HCT116 (cell line): ENCODE measurements at places on chromosomes 6 and 20. TPM values are rescaled to one million over a fixed set of nuclear protein-coding genes. Genes with fewer than 3 reads are reported as not detected.

GRCh38 chr6:87700397-87701343 is 1.4 kb downstream of the AKIRIN2 start:
- peak overlapping the region; percentile 95 for H3K27ac ChIP-seq
- peaks cover 5% of the 10 kb centered on the region; the same call in 1 of the 2 replicates for H3K36me3 ChIP-seq
- H3K4me3 ChIP-seq: peak overlapping the region; percentile 78
- H3K27me3 ChIP-seq: no peaks in the 10 kb centered on the region

- no peak overlapping the region for H3K4me3 ChIP-seq
- no peak overlapping the region for H3K27ac ChIP-seq
- H3K36me3 ChIP-seq: peaks cover 19% of the 10 kb centered on the region; the same call in 1 of the 2 replicates
- no peaks in the 10 kb centered on the region for H3K27me3 ChIP-seq
Measured at GRCh38 chr20:46371656-46372055, 34.8 kb downstream of the ELMO2 start.

The ULBP1 gene
- total RNA-seq: 12.4 TPM

- no peaks in the 10 kb centered on the region for H3K36me3 ChIP-seq
- H3K4me3 ChIP-seq: no peak overlapping the region
- H3K27me3 ChIP-seq: no peaks in the 10 kb centered on the region
- no peak for DNase-seq
- H3K27ac ChIP-seq: no peak overlapping the region
- no peaks in the 10 kb centered on the region for H3K4me1 ChIP-seq
Measured at GRCh38 chr20:6663751-6664388, 103.6 kb upstream of the BMP2 start.

The BTN1A1 gene
- total RNA-seq: 0.32 TPM

- H3K4me1 ChIP-seq: peaks cover 3% of the 10 kb centered on the region; the same call in 1 of the 2 replicates
- H3K36me3 ChIP-seq: 0 out of 2 replicates have a peak, but pooled peaks cover 3% of the 10 kb centered on the region
- no peaks in the 10 kb centered on the region for H3K27me3 ChIP-seq
- H3K27ac ChIP-seq: 0 out of 2 replicates have a peak overlapping the region, but pooled peaks have one; percentile 14
- H3K4me3 ChIP-seq: no peak overlapping the region
Measured at GRCh38 chr20:329851-330232, 4.5 kb downstream of the SOX12 start.

The PPP1R3G gene
- 0.27 TPM for total RNA-seq

The NDRG3 gene
- 29.3 TPM for total RNA-seq

The TP53TG5 gene
- total RNA-seq: 0.76 TPM

GRCh38 chr6:106026748-106027715 is 59.1 kb upstream of the PRDM1 start:
- DNase-seq: no peak
- no peaks in the 10 kb centered on the region for H3K4me1 ChIP-seq
- no peak overlapping the region for H3K4me3 ChIP-seq
- no peaks in the 10 kb centered on the region for H3K36me3 ChIP-seq
- no peaks in the 10 kb centered on the region for H3K27me3 ChIP-seq

- DNase-seq: no peak
- peaks cover 7% of the 10 kb centered on the region for H3K4me1 ChIP-seq
Measured at GRCh38 chr20:53822534-53822933, 228.9 kb upstream of the ZNF217 start.

GRCh38 chr6:157514659-157515496 is 133.9 kb downstream of the ZDHHC14 start:
- H3K4me1 ChIP-seq: peaks cover 45% of the 10 kb centered on the region
- no peak overlapping the region for H3K4me3 ChIP-seq
- no peak overlapping the region for H3K27ac ChIP-seq
- no peaks in the 10 kb centered on the region for H3K36me3 ChIP-seq
- no peaks in the 10 kb centered on the region for H3K27me3 ChIP-seq

The PACSIN1 gene
- 5.0 TPM for total RNA-seq

The FAM83B gene
- total RNA-seq: 16.9 TPM

- no peak overlapping the region for H3K27ac ChIP-seq
- no peak overlapping the region for H3K4me3 ChIP-seq
Measured at GRCh38 chr6:131652472-131652871, 15.4 kb downstream of the ENPP3 start.

GRCh38 chr6:36920049-36920448 is 34.3 kb downstream of the C6orf89 start:
- H3K4me3 ChIP-seq: no peak overlapping the region
- H3K27me3 ChIP-seq: no peaks in the 10 kb centered on the region
- H3K36me3 ChIP-seq: peaks cover 6% of the 10 kb centered on the region; the same call in 1 of the 2 replicates
- H3K4me1 ChIP-seq: peaks cover 26% of the 10 kb centered on the region
- no peak overlapping the region for H3K27ac ChIP-seq

DNA sequence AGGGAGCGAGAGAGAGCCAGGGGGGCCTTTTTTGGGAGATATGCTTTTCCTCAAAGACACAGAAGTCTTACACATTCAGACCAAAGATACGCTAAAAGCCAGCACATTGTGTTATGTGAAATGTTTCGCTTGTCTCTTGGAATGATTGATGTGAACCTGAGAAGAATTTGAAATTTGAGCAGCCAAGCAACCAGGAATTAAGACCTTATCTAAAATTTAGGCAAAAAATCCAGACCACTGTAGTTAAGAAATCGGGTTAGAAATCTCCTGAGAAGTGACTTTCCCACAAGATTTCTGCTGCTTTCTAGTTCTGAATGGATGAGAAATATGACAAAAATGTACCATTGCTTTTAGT is 223.2 kb upstream of the GMDS start:
- no peaks in the 10 kb centered on the region for H3K4me1 ChIP-seq
- H3K36me3 ChIP-seq: no peaks in the 10 kb centered on the region
- no peak overlapping the region for H3K27ac ChIP-seq
- peaks cover 28% of the 10 kb centered on the region; the same call in 1 of the 2 replicates for H3K27me3 ChIP-seq
- no peak overlapping the region for H3K4me3 ChIP-seq
- DNase-seq: no peak

GRCh38 chr6:138406443-138406842 is 2.4 kb downstream of the HEBP2 start:
- H3K4me1 ChIP-seq: peaks cover 31% of the 10 kb centered on the region
- H3K4me3 ChIP-seq: no peak overlapping the region

The CD24 gene
- total RNA-seq: 7.3 TPM

DNA sequence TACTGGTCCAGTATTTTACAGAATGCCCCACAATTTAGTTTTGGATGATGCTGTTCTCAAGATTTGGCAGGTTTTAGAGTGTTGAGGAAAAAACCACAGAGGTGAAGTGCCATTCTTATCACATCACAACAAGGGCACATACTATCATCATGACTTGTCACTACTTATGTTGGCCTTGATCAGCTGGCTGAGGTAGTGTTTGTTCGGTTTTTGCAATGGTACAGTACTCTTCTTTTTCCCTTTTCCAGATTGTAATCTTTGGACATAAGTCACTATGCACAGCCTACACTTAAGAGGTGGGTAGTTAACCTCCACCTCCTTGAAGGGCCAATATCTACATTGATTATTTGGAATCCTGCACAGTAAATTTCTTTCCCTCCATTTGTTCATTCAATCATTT is 8.8 kb downstream of the TENT5A start:
- H3K27ac ChIP-seq: no peak overlapping the region
- peaks cover 11% of the 10 kb centered on the region; the same call in 1 of the 2 replicates for H3K36me3 ChIP-seq
- no peak for DNase-seq
- no peak overlapping the region for H3K4me3 ChIP-seq

DNA sequence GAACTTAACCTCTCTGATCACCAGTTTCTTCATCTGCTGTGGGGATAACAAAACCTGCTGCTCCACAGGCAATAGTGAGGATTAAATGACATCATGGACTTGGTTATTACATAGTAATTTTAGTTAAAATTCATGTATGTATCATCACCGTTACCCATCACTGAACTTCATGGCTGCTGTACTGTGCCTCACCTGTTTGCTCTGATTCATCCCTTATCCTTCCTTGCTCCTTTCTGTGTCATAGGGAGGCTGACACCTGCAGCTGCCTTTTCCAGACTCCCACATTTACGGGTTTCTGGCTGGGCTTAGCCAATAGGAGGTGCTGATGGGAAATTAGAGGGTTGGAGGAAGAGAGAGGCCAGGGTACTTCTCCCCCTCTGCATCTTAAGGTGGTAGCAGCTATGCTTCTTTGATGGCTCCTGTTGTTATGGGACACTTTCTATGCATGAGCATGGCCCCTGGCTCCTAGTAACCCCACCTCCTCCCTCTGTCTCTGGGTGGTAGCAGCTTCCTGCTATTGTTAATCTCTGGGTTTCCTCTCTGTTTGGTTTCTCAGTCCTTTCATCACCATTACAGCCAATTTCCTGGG is 332.1 kb downstream of the DHX35 start:
- DNase-seq: no peak
- H3K4me1 ChIP-seq: no peaks in the 10 kb centered on the region
- H3K4me3 ChIP-seq: no peak overlapping the region
- H3K36me3 ChIP-seq: no peaks in the 10 kb centered on the region
- H3K27ac ChIP-seq: no peak overlapping the region

- H3K27ac ChIP-seq: no peak overlapping the region
- H3K27me3 ChIP-seq: no peaks in the 10 kb centered on the region
- no peaks in the 10 kb centered on the region for H3K36me3 ChIP-seq
Measured at GRCh38 chr6:126657561-126658175, 317.8 kb downstream of the CENPW start.

DNA sequence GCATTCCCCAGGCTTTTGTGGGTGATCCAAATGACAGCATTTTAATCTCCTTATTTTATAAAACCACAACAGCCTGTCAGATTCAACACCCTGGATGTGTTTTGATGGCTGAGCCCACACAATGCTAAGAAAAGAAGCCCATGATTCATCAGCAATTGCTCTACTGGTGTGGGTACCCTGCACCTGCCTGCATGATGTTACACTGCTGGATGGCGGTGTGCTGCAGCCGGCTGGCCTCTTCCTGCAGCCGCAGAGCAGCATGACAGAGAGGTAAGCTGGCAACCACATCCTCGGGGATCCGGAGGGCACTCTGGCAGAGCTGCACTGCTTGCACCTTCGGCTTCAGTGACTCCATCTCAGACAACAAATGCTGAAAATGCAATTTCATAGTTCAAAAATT is 327.5 kb downstream of the SYNE1 start:
- no peaks in the 10 kb centered on the region for H3K36me3 ChIP-seq
- no peaks in the 10 kb centered on the region for H3K27me3 ChIP-seq
- no peak for DNase-seq
- peaks cover 8% of the 10 kb centered on the region for H3K4me1 ChIP-seq

- no peaks in the 10 kb centered on the region for H3K27me3 ChIP-seq
- no peak for DNase-seq
- no peaks in the 10 kb centered on the region for H3K4me1 ChIP-seq
- H3K4me3 ChIP-seq: no peak overlapping the region
- no peaks in the 10 kb centered on the region for H3K36me3 ChIP-seq
- no peak overlapping the region for H3K27ac ChIP-seq
Measured at GRCh38 chr20:15076785-15077184, 739.4 kb upstream of the FLRT3 start.

GRCh38 chr6:125688138-125688537 is 61.3 kb upstream of the HEY2 start:
- no peaks in the 10 kb centered on the region for H3K36me3 ChIP-seq
- no peak overlapping the region for H3K27ac ChIP-seq
- H3K27me3 ChIP-seq: peaks cover 71% of the 10 kb centered on the region
- no peaks in the 10 kb centered on the region for H3K4me1 ChIP-seq
- DNase-seq: no peak

- H3K27ac ChIP-seq: no peak overlapping the region
- H3K4me3 ChIP-seq: no peak overlapping the region
- no peak for DNase-seq
- H3K36me3 ChIP-seq: no peaks in the 10 kb centered on the region
- no peaks in the 10 kb centered on the region for H3K27me3 ChIP-seq
Measured at GRCh38 chr6:135919026-135919425, 67.5 kb downstream of the PDE7B start.

The CDSN gene
- total RNA-seq: 0.12 TPM

DNA sequence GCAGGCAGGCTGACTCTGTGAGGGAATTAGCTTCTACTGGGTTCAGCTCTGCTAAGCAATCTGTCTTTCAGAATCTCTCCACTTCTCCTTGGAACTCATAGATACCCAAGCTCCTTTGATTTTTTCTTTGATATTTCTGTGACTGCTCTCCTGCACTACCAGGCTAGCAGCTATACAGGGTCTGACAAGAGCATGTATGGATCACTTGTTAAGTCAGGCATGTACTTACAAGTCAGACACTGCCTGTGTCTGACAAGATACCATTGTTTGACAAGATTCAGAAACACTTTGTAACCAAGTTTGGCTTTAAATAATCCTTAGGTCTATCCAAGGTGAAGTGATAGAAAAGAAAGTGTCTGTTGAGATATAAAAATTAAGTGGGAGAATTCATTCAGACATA is 79.5 kb downstream of the SESN1 start:
- no peak for DNase-seq
- H3K27ac ChIP-seq: no peak overlapping the region
- peaks cover 4% of the 10 kb centered on the region; the same call in 1 of the 2 replicates for H3K4me1 ChIP-seq
- no peaks in the 10 kb centered on the region for H3K36me3 ChIP-seq
- no peak overlapping the region for H3K4me3 ChIP-seq

GRCh38 chr6:161233986-161234661 is 39.7 kb downstream of the AGPAT4 start:
- H3K36me3 ChIP-seq: no peaks in the 10 kb centered on the region
- DNase-seq: peak; percentile 13
- H3K27ac ChIP-seq: no peak overlapping the region
- H3K27me3 ChIP-seq: no peaks in the 10 kb centered on the region

DNA sequence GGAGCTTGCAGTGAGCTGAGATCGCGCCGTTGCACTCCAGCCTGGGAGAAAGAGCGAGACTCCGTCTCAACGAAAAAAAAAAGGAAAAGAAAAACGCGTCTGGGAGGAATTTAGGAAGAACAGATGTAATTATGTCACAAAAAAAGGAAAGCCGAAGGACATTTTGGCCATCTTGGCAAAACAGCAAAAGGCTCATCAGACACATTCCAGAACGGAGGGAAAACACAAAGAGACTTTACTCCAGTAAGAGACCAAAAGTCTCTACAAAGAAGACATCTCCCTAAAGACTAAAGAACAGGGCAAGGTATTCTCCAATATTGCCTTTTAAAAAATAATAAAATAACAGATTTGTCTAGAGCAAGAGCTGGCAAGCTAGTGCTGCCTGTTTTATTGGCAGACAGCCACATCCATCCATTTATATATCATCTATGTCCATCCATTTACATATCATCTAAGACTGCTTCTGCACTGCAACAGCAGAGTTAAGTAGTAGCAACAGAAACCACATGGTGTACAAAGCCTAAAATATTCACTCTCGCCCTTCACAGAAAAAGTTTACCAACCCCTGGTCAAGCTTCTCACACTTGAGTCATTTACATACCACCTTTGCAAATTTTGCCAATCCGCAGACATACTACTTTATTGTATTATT is 133.9 kb downstream of the ZMYND8 start:
- no peak overlapping the region for H3K27ac ChIP-seq
- no peaks in the 10 kb centered on the region for H3K27me3 ChIP-seq
- no peak for DNase-seq
- H3K4me3 ChIP-seq: no peak overlapping the region
- H3K4me1 ChIP-seq: no peaks in the 10 kb centered on the region

The LY6G6D gene
- total RNA-seq: not detected
